Activated CD4-positive, alpha-beta T cell treated with anti-CD3 and anti-CD28 coated beads, Interleukin-2, amount 50 U/mL, for 48 hours (primary cell): ENCODE measurements at places on chromosomes 4 and X.
A peak's percentile ranks its signal among the peaks of the same experiment; 100 is the strongest.

GRCh38 chr4:40187386-40187906, 9.4 kb upstream of the RHOH start:
- DNase-seq = peak; percentile 37

DNA sequence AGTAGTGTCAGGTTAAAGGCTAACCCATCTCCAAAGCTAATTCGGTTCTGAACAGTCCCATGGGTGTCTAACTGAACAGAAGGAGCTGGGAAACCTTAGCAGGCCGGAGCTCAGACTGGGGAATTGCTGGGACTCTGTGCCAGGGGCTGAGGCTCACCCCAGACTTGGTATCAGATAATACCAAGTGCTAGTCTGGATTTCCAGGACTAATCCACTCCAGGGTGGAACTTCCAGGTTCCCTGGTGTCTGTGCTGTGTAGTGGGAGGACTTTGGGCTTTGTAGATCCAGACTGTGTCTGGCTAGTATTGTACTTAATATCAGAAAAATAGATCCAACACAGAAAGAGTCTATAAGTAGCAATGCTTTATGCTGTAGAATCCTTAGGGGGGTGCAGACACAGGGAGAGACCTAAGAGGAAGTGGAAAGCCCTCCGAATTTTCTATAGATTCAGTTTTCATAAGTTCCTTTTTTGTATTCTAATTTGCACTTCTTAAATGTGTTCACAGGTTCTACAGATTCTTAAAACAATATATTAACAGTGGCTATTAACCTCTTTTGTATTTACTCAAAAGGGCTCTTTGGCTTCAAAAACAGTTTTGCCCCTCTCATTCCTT, 4.1 kb downstream of the ZNF827 start:
- DNase-seq = no peak

DNA sequence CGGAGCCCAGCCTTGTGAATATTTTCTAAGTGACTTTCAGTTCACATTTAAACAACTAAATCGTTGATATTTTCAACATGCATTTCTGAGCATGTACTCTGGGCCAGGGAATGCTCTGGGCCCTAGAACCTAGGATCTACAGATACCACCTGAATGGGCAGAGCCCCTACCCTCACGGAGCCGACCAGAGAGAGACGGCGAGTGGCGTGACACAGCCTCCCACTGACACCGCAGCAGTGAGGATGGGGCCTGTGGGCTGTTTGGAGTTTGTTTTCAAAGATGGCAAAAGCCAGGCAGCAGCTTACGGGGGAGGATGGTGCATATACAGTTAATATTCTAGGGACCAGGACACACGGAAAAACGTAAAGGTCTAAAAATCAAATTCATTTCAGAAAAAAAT, 17.7 kb downstream of the NELFA start:
- no peak for DNase-seq

GRCh38 chr4:10529291-10530136, 72.3 kb upstream of the ZNF518B start:
- no peak for DNase-seq

GRCh38 chrX:25726539-25726938, 411.6 kb upstream of the MAGEB18 start:
- no peak for DNase-seq

DNA sequence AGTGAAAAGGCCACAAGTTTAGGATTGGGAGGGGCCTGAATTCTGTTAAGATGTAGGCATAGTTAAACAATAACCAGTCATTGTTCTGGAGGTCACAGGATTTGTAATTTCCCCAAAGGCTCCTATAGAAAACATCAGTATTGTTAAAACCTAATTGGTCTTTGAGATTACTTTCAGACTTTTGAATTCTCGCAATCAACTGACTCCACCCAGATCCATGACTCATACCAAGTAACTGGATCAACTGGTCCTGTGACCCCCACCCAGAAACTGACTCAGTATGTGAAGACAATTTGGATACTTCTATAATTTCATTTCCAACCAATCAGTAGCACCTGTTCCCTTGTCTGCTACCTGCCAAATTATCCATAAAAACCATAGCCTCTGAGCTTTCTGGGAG, 28.4 kb downstream of the MAGEB16 start:
- no peak for DNase-seq

DNA sequence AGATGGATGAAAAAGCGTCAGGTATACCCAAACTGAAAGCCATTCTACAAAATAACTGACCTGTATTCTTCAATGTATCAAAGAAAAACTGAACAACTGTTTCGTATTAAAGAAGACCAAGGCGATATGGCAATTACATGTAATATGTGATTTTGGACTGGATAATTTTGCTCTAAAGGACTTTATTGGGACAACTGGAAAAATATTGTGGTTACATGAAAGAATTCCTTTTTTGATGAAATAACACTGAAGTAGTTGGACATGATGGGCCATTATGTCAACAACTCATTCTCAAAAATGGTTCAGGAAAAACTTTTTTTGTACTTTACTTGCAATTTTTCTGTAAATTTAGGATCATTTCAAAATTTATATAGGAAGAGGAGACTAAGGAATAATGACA, 12.1 kb upstream of the ANTXR2 start:
- no peak for DNase-seq

- no peak for DNase-seq
Measured at GRCh38 chr4:15870079-15870478, 68.5 kb downstream of the FGFBP1 start.

GRCh38 chrX:133633162-133633561, 217.9 kb upstream of the GPC4 start:
- DNase-seq = no peak
